ENCODE measurements at places on chromosomes 11 and 22.

- DNase-seq, result no peak
Measured at GRCh38 chr11:80846979-80847378, 1406.1 kb upstream of the TENM4 start.

- DNase-seq, result no peak
Measured at GRCh38 chr11:84260862-84261261, 974.7 kb upstream of the CCDC90B start.

DNA sequence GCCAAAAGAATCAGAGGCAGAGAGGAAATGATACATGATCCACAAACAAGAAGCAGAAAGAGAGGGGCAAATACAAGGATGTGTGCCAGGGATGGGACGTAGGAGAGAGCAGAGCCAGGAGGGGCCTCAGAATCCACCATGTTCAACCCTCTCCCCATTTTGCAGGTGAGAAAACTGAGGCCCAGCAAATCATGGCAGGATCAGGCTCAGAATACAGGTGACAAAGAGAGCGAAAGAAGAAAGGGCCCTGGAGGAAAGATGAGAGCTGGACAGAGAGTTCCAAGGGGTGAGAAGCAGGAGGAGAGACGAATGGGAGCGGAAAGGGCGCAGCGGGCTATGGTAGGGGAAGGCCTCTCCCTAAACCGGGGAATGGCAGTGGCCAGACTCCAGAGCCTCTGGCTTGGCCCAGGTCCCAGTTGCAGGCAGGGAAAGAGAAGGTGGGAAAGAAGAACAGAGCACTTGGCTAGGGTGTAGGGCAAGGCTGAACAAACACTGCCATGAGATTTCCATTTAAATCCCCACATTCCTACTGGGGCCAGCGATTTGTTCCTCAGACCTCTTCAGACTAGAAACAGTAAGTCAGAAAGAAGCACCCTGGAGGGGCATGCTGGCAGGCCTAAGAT, 44.4 kb upstream of the TSKU start:
- no peak for DNase-seq

- no peak for DNase-seq
Measured at GRCh38 chr11:44618561-44619425, 53.3 kb downstream of the CD82 start.

DNA sequence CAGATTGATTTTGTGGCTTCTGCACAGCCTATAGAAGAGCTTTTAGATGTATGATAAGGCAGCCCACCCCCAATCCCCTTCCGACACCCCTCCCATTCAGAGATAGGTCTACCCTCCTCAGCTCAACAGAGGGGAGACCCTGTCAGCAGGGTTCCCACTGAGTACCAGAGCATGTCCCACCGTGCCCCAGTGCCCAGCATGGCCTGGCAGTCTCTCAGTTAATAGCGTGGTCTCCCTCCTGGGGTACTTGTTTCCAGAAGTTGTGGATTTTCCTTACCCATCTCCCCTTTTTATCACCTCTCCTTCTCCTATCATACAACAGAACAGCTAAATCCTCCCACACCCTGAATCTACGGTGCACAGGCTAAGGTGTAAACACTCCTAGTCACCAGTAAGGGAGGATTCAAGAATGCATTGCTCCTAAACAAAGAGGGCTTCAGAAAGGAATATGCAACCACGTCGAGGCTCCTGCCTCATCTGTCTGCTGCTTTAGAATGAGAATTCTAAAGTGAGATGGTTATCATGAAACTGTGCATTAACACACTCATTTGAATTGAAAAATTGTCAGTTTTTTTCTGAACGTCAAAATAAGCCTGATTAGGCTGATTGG, 6.7 kb downstream of the PLAAT2 start:
- no peak for DNase-seq

DNA sequence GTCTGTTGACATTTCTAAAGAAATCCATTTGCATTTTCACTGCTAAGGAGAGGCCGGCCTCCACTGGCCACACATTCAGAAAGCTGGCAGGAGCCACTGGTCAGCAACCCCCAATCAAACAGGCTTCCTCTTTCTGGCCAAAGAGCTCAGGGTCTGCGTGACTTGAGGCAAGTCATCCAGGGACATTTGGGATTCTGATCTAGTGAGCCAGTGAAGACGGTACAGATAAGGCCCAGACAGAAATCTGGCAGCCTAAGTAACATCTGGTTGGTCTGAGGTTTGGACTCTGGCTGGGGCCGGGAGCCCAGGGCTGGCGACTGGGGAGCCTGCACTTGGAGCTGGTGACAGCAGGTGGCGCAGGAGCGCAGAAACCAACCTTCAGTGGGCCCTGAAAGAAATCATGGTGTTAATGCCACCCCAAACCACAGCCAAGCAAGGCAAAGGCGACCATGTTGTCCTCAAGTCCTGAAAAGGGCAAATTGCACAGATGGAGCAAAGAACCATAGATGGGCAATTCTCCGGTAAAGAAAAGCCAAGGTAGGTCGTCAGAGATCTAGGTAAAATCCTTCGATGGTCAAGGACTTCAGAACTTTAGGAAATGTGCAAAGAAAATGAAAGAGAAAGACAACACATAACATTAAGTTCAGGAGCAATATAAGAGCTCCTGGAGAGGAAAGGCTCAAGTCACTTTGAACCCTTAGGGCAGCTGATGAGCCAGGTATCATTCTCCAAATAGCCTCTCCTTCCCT, 99.4 kb upstream of the BLID start:
- DNase-seq, result no peak

DNA sequence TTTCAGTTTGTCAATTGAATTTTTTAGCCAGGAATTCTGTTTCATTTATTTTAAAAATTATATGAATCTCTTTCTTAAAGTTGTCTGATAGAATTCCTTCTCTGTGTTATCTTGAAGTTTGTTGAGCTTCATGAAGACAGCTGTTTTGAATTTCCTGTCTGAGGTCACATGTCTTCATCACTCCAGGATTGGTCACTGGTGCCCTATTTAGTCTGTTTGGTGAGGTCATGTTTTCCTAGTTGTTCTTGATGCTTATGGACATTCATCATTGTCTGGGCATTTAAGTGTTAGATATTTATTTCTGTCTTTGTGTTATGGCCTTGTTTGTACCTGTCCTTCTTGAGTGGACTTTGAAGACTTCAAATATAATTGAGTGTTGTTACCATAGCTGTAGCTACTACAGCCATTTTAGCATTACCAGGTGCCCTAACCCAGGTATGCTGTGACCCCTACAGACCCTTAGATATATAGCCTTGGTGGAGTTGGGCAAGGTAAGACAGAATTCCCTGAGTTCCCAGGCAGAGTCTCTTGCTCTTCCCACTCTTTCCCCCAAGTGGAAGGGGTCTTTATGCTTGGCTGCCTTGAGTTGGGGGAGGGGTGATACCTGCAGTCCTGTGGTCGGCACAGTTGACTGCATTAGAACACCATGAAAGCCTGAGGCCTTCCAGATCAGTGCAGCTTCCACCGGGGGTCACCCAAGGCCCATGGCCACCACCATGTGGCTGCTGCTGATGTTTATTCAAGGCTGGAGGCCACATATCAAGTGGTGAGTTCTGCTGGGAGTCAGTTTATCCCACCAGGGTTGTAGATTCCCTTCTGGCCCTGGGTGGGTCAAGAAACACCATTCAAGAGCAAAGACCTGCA, 229.6 kb downstream of the DYNC2H1 start:
- DNase-seq, result no peak

DNA sequence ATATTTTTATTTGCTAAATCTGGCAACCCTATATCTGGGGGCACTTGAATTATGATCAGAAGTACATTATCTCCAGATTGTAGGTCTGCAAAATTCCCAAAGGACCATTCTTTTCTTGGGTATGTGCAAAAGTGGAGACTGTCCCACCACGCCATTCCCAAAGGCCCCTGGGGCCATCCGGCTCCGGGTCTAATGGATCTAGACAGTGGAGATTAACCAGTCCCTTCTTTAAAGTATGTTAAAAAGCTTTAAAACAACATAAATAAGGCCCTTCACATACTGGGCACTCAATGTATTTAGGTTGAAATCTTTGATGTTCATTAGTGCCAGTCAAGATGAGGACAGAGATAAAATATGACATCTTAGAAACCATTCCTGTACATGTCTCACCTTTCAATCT, 124.1 kb downstream of the MAML2 start:
- no peak for DNase-seq

DNA sequence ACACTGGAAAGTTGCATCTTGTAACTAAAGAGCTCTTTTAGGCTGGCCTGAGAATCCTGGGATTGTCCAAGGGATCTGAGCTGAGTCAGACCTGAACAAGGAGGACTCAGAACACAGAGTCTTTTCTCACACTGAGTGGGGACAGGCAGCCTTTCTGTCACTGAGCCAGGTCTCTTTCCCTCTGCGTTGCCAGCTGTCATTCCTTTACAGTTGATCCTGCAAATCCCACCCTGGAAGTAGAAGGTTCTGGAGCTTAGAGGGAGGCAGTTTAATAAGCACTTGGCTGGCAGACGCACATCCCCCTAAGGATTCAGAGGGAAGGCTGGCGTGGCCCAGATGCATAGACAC, 76.3 kb upstream of the SUSD2 start:
- DNase-seq, result no peak

DNA sequence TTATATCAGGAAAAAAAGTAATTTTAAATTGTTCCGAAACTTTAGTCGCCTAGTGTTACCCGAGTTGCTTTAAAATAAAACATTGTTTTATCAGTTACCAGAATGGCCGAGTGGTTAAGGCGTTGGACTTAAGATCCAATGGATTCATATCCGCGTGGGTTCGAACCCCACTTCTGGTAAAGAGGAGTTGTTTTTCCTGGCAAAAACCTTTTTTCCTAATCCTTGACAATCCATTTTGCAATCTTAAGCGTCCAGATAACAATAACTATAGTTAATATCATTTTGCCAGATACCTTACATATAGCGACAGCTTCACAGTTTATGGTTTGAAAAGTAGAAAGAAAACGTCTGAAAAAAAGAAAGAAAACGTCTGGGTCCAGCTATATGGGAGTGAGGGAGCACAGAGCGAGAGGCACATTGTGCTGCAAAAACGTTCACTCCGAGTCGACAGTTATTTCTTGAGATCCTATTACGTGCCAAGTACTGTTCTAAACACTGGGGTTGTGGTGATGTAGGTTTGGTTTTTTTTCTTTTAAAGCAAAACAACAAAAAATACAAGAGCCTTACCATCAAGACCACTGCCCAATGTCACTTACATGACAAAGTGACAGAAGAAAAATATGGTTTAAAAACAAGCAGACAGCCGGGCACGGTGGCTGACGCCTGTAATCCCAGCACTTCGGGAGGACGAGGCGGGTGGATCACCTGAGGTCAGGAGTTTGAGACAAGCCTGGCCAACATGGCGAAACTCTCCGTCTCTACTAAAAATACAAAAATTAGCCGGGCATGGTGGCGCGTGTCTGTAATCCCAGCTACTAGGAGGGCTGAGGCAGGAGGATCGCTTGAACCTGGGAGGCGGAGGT, 40.6 kb downstream of the OR4D9 start:
- DNase-seq, result no peak

- DNase-seq, result no peak
Measured at GRCh38 chr11:76654298-76654851, 16.2 kb downstream of the LRRC32 start.

GRCh38 chr11:73284106-73284505, 12.0 kb downstream of the P2RY6 start:
- DNase-seq, result no peak

DNA sequence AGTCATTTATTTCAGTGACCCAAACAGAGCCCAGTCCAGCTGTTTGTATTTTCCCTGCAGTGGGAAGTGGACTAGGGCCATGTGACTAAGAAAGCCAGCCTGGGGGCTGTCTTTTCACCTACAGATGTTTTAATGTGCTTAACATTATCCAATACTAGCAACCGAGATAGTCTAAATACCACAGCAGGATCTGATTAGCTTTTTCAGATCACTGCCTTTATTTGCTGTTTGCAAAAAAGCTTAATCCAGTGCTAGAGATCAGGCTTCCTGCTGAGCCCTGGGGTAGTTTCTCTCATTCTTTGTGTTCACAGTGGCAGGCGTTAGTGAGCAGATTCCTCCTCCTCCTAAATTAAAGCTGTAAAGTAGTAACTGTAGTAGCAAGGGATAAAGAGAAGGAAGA, 35.0 kb downstream of the ZC3H12C start:
- DNase-seq, result no peak

GRCh38 chr22:22746061-22746962, 101.9 kb downstream of the GGTLC2 start:
- no peak for DNase-seq

DNA sequence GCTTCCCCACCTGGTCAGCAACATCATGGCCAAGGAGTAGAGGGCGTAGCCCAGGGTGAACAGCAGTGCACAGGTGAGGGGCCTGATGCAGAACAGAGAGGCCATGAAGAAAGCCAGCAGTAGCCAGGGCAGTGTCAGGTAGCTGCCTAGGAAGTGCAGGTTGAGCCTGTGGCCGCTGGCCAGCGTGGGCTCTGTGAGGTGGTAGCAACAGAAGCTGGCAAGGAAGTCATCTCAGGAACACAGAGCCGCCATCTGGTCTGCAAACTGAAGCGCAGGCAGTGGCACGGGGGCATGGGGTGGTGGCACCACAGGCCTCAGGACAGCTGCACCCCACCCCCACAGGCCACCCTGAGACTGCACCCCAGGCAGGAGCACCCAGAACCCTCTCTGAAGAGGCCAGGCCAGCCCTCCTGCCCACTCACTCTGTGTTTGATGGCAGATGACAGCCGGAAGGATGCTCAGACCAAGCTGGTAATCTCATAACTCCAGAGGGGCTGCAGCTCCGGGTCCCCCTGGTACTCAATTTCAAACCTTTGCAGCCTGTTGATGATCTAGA, 95.3 kb downstream of the MED15 start:
- DNase-seq, result no peak

GRCh38 chr22:42262964-42263363, 7.5 kb downstream of the TCF20 start:
- DNase-seq, result no peak

GRCh38 chr11:105609832-105610781, at the start of gene GRIA4:
TSS of gene GRIA4 (plus strand) at chr11:105610073. CDS start at chr11:105610998, 925 bp downstream.
- DNase-seq, result no peak

DNA sequence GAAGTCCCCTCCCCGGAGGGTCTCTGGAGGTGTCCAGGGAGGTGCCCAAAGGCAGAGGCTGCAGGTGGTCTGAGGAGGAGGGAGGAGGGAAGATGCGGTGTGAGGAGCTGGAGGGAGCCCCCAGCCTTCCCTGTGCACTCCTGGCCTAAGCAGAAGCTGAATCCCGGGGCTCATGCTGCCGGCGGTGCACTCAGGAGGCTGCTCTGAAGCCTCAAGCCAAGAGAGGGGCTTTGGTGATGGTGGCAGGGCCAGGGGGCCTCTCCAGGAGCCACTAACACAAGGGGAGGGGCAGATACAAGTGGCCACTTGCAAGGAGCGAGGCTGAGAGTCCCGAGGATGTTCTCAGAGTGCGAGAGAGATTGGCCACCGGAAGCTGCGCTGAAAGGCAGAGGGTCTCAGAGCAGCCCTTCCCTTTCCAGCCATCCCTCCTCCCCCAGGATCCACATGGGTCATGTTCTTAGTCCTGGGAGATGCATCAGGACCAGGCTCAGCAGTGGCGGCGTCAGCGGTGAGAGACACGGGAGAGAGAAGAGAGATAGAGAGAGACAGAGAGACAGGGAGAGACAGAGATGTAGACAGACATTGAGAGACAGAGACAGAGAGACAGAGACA, 774 bp upstream of the MRGPRG start:
- DNase-seq, result no peak

DNA sequence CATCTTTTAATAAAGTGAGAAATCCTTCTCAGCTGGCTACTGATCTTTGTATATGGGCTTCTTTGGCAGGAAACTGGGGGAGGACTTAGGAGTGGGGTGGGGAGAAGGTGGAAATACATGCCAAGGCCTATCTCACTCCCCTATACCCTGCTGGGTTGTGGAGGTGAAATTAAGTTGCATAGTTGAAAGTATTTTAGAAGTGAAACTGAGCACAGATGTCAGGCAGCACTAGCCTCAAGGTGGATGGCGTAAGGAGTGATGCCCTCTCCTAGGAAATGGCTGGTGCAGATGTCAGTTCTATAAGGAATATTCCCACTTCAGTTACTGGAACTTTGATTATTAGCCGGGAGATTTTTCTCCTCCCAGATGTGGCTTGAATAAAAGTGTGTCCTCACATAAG, 46.3 kb downstream of the NNMT start:
- no peak for DNase-seq

Data from CD4-positive, alpha-beta memory T cell (primary cell).